ENCODE measurements at places on chromosomes 12 and 14.

- peak; percentile 17 for DNase-seq
Observed at GRCh38 chr14:103716091-103716801, 636 bp downstream of the ZFYVE21 start.

- DNase-seq = no peak
Observed at GRCh38 chr12:701896-702539, 38.8 kb upstream of the NINJ2 start.

GRCh38 chr14:34199585-34199984, 248.7 kb upstream of the EGLN3 start:
- DNase-seq = peak; percentile 88

GRCh38 chr12:115504306-115505290, 772.9 kb downstream of the MED13L start:
- DNase-seq = no peak

DNA sequence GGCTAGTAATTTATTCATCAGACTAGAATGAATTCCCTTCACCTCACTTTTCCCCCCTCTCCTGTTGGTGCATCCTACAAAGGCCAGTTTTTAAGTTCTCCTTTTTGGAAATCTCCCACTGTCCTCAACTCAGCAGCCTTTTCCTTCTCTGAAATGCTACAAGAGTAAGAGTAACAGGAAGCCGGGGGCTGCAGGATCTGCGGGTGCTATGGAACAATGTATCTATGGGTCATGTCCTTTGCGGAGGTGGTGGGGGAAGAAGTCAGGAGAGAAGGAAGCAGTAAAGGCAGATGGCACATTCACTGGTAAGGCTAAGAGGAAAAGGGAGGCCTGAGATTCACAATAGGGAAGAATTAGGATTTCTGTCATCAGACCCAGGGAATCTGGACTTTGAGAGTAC, 22.2 kb upstream of the TESC start:
- DNase-seq = no peak

DNA sequence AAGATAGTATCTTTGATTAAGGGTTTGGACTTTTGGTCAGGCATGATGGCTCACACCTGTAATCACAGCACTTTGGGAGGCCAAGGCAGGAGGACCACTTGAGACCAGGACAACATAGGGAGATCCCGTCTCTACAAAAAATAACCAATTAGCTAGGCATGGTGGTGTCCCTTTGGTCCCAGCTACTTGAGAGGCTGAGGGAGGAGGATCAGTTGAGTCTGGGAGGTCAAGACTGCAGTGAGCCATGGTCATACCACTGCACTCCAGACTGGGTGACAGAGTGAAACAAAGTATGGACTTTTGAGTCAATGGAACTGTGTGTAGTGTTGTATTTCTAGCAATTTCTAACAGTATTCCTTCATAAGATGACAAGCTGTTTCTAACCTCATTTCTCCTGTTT, 38.7 kb upstream of the CCDC88C start:
- no peak for DNase-seq

GRCh38 chr12:132161796-132162507, 17.7 kb downstream of the NOC4L start:
- no peak for DNase-seq

GRCh38 chr14:50647282-50647681, 20.8 kb downstream of the SAV1 start:
- DNase-seq = no peak

DNA sequence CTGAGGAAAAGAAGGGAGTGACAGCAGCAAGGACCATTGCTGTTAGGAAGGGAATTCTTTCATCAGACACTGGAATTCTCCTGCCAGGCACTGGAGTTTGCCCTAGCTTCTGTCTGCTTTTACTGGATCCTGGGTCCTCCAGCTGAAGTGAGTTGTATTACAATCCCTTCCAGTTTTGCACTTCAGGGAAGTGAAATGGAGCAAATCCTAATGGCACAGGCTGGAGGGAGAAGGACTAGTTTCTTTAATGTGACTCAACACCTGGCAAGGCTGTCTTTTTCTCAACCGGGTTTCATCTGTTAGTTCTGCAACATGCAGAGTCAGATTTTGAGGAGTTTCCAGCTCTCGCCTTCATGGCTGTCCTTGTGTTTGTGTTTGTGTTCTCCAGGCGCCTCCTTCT, 45.8 kb downstream of the ETV6 start:
- DNase-seq = peak; percentile 21

DNA sequence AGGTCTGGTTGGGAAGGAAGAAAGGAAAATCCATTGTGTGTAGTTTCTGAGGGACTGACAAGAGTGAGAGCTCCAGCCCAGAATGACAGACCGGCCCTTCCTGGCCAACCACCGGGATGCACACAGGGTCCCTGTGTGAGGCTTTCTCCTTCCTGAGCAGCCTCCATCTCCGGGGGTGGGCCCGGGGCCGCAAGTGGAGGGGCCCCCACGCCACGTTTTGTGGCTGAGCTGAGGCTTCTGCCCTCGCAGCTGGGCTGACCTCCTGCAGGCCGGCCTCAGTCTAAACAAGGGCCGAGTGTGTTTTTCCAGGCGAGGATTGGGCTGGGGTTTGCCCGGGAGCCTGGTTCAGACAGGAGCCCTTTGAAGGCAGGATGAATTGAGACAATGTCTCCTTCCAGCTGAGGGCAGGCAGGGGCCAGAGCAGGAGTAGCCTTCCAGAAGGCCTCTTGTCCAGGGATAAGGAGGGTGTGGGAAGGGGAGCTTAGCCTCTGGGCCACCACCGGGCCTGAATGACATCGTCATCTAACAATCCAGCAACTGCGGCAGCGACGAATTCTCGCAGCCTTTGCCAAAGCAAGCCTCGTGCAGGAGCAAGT, 96.5 kb upstream of the NCOR2 start:
- peak; percentile 51 for DNase-seq

- no peak for DNase-seq
Observed at GRCh38 chr14:35956376-35957085, 130.4 kb downstream of the BRMS1L start.

GRCh38 chr14:35398071-35398584, 6.4 kb downstream of the NFKBIA start:
- peak; percentile 30 for DNase-seq

DNA sequence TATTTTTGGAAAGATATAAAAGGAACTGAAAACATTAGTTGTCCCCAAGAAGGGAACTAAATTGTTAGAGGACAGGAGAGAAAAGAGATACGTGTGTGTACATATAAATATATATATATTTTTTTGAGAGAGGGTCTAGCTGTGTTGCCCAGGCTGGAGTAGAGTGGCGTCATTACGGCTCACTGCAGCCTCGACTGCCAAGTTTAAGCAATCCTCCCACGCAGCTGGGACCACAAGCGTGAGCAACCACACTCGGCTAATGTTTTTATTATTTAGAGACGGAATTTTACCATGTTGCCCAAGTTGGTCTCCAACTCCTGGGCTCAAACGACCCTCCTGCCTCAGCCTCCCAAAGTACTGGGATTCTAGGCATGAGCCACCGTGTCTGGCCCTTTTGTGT, 16.2 kb upstream of the NOP2 start:
- DNase-seq = no peak

DNA sequence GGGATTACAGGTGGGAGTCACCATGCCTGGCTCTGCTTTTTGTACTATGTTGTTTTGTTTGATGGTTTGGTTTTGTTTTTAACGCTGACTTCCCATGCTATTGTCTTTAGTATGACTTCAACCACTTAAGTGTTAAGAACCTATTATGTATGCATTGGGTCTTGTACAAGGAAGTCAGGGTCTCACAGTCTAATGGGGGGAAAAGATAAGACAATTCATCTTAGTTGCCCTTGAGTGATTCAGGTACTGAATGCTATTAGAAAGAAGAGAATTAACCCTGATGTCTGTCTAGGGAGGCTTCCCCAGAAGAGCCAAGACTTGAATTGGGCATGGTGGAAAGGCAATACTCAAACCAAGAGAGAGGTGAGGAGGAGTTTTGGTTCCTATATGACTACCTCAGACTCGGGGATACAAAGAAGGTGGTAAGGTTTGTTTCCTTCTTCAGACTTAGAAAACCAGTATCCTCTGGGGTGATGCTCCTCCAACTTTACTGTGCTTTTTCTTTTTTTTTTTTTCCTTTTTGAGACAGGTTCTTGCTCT, 64.6 kb downstream of the SUSD6 start:
- DNase-seq = no peak

- no peak for DNase-seq
Observed at GRCh38 chr14:36834293-36834692, 172.6 kb downstream of the PAX9 start.

DNA sequence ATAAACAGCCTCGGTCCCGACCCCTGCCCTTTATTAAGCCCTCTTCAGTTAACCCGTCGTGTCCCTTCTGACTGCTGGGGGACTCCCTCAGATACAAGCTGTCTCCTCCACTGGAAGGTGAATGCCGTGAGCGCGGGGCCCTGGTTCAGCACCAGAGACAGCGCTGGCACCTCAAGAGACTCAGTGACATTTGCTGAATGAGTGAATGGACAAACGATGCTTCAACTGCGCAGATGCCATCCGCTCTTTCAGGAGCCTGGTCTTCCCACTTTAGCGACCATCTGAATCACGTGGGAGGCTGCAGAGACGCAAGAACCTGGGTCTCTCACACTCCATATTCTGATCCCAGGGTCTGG, 92.6 kb upstream of the SFSWAP start:
- DNase-seq = no peak

GRCh38 chr12:981176-981828, 9.7 kb upstream of the ERC1 start:
- peak; percentile 5 for DNase-seq

- DNase-seq = peak; percentile 4
Observed at GRCh38 chr12:65106948-65107347, 14.2 kb downstream of the WIF1 start.

DNA sequence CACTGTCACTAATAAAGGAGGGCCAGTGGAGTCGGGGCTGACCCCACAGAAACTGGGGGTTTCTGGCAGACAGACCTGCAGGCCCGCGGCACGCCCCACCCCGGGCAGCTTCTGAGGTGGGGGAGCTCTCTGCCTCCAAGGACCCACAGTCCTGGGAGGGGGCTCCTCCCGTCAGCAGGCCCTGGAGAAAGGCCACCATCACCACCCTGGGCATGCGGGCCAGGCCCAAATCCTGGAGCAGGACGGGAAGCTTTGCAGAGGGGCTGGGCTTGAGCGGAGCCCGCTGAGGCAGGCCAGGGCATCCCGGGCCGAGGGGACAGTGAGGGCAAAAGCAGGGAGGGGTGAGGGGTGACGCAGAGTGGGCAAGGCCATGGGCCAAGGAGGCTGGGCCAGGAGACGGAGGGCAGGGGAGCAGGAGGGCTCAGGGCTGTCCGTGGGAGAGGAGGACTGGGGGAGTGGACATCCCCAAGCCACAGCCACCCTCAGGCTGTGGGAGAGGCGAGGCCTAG, 11.1 kb upstream of the GPR132 start:
- no peak for DNase-seq

DNA sequence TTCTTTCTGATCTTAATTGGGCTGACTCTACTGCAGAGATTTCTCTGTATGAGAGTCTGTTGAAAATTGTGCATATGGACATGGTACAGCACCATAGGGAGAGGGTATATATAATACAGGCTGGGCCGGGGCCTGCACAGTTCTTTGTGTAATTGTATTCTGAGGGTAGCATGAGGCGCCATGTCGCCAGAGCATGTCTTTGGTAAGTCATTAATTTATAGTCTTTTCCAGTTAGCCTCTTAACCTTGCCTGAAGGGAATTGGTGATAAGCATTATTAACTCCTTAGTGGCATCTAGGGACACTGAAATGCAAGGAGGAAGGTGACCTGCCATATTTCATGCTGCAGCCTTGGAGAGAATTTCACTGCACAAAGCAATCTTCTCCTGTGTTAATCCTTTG, 569.9 kb downstream of the TMTC2 start:
- DNase-seq = no peak

DNA sequence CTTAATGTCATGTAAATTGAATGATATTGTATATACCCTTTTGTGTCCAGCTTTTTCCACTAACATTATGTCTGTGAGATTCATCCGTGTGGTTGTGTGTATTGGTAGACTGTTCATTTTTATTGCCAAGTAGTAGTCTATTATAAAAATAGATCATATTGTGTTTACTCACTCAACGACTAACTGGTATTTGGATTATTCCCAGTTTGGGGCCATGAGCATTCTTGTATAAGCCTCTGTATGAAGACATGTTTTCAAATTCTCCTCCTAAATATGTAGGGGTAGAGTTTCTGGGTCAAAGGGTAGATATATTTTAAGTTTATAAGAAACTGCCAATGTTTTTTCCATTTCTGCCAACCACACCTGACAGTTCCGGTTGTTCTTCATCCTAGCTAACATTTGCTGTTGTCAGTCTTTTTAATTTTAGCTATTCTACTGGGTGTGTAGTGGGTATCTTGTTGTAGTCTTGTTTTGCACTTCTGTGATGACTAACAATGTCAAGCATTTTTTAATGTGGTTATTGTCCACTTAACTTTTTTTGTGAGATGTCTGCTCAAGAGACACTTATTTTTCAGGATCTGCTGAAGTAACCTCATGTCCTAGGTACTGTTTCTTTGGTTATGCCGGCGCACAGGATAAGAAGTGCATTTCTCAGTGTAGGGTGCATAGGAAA, 93.2 kb downstream of the DACT1 start:
- DNase-seq = no peak

GRCh38 chr12:124603831-124604251, 36.4 kb upstream of the NCOR2 start:
- no peak for DNase-seq

GRCh38 chr12:65086236-65086635, 34.9 kb downstream of the WIF1 start:
- no peak for DNase-seq

- DNase-seq = peak; percentile 49
Observed at GRCh38 chr12:43957732-43958372, 122.0 kb downstream of the TMEM117 start.

DNA sequence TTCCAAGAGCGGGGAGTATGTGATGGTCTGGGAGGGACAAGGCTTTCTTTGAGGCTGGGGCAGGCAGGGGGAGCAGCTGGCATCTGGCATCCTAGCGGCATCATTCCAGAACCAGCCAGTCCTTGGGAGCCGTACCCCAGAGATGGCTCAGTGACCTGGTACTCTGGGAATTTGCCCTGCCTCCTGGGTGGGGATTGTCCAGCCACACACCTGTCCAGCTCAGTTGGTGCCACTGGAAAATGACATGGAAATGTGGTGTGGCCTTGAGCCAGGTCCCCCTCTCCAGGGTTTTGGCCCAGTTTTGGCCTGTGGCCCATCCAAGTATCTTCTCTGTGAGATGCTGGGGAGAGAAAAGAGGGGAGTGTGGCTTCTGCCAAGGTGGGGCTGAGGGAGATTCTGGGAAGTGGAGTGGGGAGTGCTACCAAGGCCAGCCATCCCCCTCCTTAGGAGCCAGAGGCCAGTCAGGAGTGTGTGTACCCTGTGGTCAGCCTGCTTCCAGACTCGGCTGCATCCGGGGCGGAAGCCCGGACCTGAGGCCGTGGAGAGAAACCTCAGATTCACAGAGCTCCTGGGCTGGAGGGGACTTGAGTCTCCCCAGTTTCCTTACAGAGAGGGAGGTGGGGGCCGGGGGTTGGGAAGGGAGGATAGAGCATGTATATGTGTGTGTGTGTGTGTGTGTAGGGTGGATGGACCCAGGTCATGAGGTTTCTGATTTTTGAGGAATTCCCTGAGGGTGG, 14.7 kb upstream of the KRT80 start:
- no peak for DNase-seq

DNA sequence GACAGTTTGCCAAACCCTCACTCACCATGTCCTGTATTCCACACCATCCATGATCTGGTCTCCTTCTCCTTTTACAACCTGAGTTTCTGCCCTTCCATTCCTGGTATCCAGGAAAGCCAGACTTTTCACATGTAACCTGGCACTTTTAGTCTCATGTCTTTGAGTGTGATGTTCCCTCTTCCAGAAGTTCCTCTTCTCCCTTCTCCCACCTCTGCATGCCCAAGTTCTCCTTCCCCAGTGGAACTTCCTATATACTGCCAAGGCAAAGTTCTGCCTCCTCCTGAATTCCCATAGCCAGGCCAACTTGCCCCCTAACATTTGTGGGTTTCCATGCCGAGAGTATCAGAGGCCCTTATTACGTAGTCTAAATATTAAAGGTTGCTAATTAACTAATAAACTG, 3.2 kb upstream of the ITPR2 start:
- no peak for DNase-seq
